ENCODE measurements at places on chromosomes 3 and 15. TPM values are rescaled to one million over a fixed set of nuclear protein-coding genes. Genes with fewer than 3 reads are reported as not detected.

- H3K4me3 ChIP-seq = no peak overlapping the region
- no peaks in the 10 kb centered on the region for H3K27me3 ChIP-seq
These were observed 13.3 kb upstream of the DOCK3 start for GRCh38 chr3:50661321-50661837.

GRCh38 chr3:135719449-135719848 lies 246.1 kb upstream of the PPP2R3A start:
- no peaks in the 10 kb centered on the region for H3K36me3 ChIP-seq
- H3K4me1 ChIP-seq = no peaks in the 10 kb centered on the region
- H3K27me3 ChIP-seq = no peaks in the 10 kb centered on the region
- no peak for DNase-seq
- no peak overlapping the region for H3K27ac ChIP-seq

GRCh38 chr3:139994891-139995290 lies 59.9 kb downstream of the CLSTN2 start:
- no peaks in the 10 kb centered on the region for H3K4me1 ChIP-seq
- no peak for DNase-seq
- no peaks in the 10 kb centered on the region for H3K36me3 ChIP-seq
- H3K27me3 ChIP-seq = no peaks in the 10 kb centered on the region
- no peak overlapping the region for H3K27ac ChIP-seq

DNA sequence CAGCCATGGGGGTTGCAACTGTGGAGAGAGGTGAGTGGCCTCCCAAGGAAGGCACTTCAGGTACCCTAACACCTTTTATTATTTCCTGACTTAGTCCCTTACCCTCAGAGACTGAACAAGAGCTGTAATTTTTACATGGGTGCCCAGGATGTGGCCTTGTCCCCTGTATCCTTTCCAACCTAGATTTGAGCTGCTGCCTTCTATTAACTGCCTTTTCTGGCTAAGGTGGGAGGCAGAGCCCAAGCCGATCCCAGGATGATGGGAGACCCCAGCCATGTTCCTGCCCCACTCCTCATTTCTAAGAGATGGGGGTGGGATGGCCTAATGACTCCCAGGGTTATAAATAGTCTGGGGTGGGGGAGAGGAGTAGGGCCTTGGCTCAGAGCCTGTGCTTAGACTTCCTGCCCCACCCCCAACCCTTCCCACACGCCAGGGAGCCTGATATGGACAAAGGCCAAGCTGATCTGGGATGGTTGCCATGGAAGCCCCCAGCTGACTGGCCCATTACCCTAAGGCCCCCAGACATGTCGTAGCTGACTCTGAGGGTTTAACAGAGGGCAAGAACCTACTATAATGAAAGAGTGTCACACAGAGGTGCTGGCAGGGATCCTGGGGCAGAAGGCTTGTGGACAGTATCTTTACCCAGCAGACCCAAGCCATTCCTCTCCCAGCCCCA lies 1.9 kb downstream of the KLHDC8B start:
- no peak overlapping the region for H3K4me3 ChIP-seq
- no peaks in the 10 kb centered on the region for H3K27me3 ChIP-seq
- H3K4me1 ChIP-seq = peaks cover 6% of the 10 kb centered on the region

DNA sequence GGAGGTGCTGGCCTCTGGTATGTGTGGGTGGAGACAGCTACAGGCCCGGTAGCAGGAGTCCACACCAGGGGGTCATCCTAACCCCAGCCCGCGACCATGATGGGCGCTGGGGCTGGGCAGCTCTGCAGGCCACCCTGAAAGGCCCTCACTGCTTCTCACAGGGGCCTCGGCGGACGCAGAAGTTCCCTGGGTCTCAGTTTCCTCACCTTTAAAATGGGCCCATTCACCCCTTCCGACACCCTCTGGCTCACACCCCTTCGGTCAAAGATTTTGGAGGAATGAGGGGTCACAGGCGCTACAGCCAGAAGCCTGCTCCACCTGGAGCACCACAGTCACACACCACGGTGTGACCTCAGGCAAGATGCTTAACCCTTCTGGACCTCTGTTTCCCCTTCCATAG lies 8.0 kb downstream of the PLXND1 start:
- peaks cover 97% of the 10 kb centered on the region for H3K4me1 ChIP-seq
- H3K4me3 ChIP-seq = peak overlapping the region; percentile 40
- H3K27me3 ChIP-seq = no peaks in the 10 kb centered on the region
- H3K27ac ChIP-seq = peak overlapping the region; percentile 99
- no peaks in the 10 kb centered on the region for H3K36me3 ChIP-seq
- no peak for DNase-seq

DNA sequence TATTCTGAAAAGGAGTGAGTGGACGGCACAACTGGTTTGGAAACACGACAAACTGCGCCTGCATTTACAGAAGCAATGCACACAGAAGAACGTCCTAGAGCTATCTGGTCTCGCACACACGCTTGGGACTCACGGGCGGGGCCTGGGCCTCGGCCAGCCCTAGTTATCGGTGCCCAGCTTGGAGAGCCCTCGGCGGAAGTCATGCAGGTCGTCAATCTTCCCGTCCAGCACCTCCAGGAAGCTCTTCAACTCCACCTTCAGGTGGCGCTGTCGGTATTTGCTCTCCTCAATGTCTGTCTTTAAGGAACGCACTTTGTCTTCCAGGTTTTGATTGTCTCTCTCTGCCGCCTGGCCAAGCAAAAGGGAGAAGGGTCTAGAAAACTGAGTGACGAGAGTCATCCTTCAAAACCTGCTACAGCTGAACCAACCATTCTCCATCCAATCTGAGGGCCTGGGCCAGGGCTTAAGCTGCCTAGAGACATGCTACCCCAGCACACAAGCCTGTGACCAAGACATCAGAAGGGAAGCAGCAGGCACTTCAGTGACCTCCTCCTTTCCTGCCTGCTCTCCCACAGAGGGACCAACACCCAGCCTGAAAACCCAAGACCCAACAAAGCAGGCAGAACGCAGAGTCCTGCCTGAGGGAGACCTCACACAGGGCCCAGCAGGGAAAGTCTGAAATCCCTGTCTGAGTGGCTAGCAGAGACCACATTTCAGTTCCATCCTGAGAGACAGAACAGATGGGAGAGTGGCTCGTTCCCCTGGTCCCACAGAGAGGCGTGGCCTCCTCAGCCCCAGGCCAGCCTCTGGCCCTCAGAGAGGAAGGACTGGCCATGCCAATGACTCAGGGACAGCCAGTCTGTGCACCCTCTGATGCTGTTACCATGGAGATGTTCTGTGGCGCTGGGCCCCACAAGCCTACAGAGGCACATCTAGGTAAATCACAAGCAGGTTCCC lies 40.4 kb downstream of the WHAMM start:
- no peaks in the 10 kb centered on the region for H3K4me1 ChIP-seq
- H3K4me3 ChIP-seq = no peak overlapping the region
- H3K36me3 ChIP-seq = no peaks in the 10 kb centered on the region
- DNase-seq = peak; percentile 35
- H3K27ac ChIP-seq = no peak overlapping the region

Gene SPSB4
- total RNA-seq = 0.05 TPM

Gene COL6A5
- not detected for total RNA-seq

Gene TKT
- 338 TPM for total RNA-seq
